ENCODE measurements at places on chromosomes 7 and 10.
A peak's percentile ranks its signal among the peaks of the same experiment; 100 is the strongest.

- DNase-seq, result no peak
Observed at GRCh38 chr7:22109761-22110160, 164.1 kb upstream of the CDCA7L start.

- DNase-seq, result no peak
Observed at GRCh38 chr7:81710751-81711150, 59.1 kb downstream of the HGF start.

GRCh38 chr7:130417213-130417612, 23.6 kb downstream of the CEP41 start:
- DNase-seq, result no peak

DNA sequence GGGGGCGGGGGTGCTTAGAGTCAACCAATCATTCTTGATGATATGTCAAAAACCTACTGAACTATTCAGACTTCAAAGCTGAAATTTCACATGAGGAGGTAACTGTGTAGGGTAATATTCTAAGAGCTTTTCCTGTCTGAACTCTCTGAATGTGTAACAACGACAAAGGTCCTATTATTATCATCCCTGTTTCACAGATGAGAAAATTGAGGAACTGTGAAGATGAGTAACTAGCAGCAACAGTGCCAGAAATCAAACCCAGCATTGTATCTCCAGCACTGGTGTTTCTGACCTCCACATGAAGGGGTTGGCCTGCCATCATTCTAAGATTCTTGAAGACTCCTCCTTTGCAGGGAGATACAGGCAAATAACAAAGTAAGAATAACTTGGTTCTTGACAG, 294.7 kb upstream of the AOAH start:
- DNase-seq, result no peak

DNA sequence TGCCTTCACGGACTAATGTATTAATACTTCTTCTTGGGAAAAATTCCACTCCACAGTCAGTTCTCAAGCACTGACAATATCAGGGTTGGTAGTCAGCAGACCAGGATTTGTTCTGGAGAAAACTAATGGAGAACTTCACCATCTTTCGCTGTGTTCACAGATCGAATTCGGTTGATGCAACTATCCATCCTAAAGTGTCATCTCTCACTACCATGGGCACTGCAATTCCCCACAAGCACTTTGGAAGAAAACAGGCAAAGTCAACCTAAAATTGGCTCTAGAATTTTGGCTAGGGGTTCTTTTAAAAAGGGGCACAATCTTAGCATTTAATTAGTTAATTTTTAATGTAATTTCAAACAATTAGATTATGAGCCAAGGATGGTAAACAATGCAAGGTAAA, 164.4 kb downstream of the HGF start:
- no peak for DNase-seq

- DNase-seq, result no peak
Observed at GRCh38 chr7:111650456-111650999, 88.2 kb upstream of the IMMP2L start.

DNA sequence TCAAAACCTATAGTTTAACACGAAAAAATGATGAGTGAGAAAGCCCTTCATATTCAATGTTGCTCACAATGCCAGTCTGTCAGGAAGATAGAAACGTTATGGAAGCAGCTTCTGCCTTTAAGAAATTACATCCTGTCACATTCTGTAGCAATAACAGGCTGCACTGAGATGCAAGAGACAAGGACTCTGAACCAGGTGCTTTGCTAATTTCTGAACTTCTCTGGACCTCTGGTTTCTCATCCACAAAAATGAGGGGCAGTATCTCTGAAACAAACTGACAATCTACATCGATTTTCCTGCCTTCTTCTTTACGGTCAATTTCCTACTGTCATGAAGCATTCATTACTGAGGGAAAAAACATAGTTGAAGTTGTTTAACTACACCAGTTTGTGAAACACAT, 234.0 kb downstream of the SNX13 start:
- DNase-seq, result no peak

DNA sequence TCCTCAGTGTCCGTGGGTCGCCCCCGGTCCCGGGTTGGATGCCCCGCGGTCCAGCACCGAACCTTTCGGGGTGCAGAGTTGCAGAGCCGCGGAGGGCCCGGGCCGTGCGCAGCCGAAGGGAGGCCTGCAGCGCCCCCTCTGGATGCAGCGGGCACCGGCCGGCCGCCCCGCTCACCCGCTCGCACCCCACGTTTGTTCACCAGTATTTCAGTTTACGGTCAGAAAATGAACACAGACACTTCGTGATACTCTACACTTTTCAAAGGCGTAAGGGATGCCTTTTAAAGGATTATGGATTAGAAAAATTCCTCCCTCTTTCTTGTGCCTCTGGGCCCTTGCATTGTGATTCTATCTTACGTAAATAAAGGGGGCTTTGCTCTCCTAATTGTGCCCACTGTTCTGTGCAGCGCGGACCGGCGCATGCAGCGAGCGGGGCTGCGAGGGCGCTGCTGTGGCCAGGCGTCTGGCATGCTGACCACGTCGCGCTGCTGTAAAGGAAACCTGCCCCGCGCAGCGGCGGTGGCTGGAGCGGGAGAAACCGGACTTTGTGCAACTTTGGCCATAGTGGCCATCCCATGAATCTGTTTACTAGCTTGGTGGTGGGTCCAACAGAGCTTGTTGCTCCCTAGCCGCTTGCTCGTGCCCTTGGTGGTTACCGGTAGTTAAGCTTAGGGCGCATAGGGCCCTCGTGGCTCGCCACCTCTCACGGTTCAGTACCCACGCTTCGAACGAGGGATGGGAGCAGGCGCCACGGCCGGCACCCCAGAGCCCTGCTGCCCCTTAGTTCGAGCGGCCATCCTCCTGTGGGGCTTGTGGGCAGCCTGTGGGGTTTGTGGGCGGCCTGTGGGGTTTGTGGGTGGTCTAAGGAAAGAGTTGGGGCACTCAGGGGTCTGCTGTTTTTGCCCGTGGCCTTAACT, 739 bp upstream of the MEST start:
- no peak for DNase-seq

DNA sequence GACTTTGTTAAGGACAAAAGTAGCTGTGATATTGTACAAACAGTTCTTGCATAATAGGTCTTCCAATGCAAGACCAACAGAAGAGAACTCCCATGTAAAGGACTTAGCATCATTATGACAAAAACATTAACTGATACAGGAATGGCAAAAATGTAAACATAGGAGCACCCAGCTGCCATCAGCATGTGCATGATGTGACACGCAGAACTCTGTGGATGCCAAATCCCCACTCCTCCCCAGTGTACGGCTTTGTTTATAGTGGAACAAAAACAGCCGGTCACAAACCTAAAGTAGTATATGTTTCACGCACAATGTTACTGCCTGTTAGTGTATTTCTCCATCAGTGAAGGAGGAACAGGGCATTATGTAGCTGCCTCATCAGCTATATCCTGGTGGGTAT, 316.0 kb upstream of the AOAH start:
- DNase-seq, result no peak

GRCh38 chr7:102425639-102426267, 7.6 kb upstream of the ORAI2 start:
- peak; percentile 85 for DNase-seq

All from central memory CD4-positive, alpha-beta T cell (primary cell).